ENCODE measurements at places on chromosomes 2 and 18.
A peak's percentile ranks its signal among the peaks of the same experiment; 100 is the strongest.

GRCh38 chr2:191270306-191271161 lies 25.3 kb downstream of the MYO1B start:
- no peak for DNase-seq

GRCh38 chr2:190979906-190980629 lies 33.9 kb downstream of the STAT1 start:
- peak; percentile 76 for DNase-seq

- DNase-seq = no peak
Measured at GRCh38 chr2:66789741-66790140, 354.8 kb downstream of the MEIS1 start.

DNA sequence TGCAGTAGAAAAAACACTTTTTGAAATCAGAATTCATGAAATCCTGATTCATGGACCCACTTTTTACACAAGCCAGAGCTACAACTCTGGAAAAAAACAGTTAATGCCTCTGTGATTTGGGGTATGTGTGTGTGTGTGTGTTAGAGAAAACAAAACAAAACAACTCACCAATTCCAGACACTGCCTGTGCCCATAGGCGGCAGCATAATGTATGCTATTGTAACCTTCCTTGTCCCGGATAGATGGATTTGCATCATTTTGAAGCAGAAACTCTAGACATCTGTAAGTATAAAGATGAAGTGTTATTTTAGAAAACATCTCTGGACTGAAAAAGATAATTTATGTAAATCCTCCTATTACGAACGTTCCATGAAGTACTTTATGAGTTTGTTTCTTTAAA lies 152.0 kb upstream of the PGAP1 start:
- no peak for DNase-seq

- no peak for DNase-seq
Measured at GRCh38 chr18:45828917-45829811, 3.7 kb downstream of the SIGLEC15 start.

DNA sequence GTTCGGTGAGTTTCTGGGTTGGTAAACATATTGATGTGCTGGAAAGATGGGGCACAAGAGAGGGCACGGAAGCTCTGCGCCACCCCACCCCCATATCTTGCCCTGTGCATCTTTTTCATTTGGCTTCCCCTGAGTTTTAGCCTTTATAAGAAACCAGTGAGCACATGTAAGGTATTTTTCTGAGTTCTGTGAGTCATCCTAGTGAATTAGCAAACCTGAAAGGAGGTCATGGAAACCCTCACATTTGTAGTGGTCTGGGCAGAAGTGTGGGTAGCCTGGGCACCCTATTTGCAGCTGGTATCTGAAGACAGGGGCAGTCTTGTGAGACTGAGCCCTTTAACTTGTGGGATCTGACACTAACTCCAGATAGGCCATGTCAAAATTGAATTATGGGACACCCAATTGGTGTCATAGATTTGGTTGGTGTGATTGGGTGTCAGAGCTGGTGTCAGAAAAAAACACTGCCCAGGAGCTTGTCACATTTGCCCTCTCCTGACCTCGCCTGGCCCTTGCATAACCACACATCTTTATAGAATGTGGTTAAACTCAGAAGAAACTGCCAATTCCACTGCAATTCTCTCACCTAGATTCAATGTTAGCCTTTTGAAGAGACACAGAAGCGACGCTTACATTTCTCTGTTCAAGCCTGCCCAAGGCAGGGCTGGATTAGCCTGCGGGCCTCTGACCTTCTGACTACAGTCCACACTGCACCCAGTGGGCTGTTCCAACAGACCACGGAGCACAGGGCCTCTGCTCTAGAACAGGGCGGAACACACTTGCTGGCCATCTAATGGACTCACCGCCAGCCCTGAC lies 12.0 kb upstream of the GALM start:
- no peak for DNase-seq
